ENCODE measurements at places on chromosomes 3 and 15.

- DNase-seq: no peak
Observed at GRCh38 chr3:40581166-40581565, 56.4 kb downstream of the ZNF621 start.

DNA sequence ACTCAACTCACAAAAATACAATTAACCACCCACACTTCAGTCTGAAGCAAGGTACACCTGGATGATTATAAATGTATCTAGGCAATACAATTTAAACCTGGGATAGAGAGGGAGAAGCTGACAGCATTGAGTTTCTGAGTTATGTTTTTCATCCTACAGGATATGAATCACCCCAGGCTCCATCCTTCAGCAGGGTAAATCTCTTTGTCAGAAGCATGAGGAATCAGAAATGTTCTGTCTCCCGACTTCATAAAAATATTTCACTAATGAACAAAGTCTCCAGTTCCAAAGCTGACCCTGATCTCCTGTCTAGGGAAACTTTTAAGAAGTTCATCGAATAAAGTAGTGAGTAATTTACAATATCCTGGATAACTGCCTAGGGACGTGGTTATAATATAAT is 25.5 kb upstream of the FRMD4B start:
- peak; percentile 32 for DNase-seq

- no peak for DNase-seq
Observed at GRCh38 chr3:126832933-126833332, 128.9 kb downstream of the CHCHD6 start.

DNA sequence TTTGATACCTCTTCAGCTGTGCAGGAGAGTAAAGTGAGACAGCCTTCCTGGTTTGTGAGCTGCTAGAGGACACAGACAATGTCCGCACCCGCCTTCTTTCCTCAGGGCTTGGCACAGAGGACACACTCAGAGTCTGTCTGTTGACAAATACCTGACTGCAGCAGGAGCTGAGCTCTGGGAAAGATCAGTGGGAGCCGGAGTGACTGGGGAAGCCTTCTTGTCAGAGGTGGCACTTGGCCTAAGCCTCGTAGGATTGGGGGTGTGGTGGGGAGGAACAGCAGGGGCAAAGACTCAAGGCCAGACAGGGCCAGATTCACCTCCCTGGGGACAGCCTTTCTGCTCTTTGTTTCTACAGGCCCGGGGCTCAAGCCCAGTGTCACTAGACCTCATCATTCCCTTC is 3.3 kb upstream of the IL17RC start:
- DNase-seq: no peak

GRCh38 chr3:32391643-32392535 is at the start of gene CMTM7:
Gene CMTM7 (plus strand): TSS chr3:32391853. CDS start chr3:32391907, 54 bp downstream.
- peak; percentile 37 for DNase-seq

DNA sequence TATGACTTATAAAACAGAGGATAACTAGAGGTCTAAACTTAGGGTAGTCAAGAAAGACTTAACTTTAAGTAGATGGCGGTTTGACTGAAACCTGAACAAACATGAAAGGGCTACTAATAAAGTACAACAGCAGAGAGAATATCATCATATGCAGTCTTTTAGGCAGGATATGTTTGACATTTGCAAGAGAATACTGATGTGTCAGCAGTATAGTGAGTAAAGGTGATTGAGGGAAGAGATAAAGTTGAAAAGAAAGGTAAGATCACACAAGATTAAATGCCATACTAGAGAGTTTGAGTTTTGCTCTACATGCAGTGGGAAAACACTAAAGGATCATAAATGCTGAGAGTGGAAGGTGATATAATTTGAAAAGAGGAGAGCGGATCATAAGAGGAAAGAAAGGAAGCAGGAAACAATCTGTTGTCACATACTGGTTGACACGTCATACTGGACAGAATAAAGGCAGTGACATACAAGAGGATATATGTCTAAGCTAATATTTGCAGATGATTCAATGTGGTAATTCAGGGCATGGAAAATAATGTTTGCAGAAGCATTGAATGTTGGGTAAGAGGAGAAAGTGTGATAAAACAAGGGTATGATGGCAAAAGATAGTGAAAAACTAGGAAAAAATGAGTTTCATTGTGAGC is 223.0 kb downstream of the EPHA6 start:
- DNase-seq: no peak

GRCh38 chr3:30407651-30408050 is 198.8 kb upstream of the TGFBR2 start:
- DNase-seq: peak; percentile 67

DNA sequence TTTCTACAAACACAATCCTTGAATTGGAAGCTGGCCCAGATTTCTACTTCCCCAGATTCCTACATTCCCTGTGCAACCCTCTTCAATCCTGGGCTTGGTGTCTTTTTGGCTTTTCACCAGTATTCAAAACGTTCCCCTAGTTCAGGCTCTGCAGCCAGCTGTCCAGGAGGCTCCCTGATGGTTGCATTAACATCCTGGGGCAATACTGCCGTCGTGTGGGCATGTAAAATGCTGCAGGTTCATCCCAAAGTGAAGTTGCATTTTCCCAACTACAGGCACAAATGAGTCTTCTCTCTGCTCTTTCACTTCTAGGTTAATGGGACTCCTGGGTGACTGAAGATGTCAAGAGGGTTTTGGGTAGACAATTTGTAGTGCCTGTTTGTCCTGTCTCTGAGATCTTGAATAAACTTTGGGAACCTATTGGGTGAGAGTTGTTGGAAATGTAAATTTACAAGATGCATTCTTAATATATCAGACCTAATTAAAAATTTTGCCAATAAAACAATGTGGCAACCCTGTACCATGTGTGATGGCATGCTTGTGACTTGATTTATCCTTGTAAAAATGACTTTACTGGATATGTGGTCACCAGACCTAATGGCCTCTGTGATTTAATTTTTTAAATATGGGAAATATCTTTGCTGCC is 28.6 kb downstream of the SOX14 start:
- peak; percentile 11 for DNase-seq

GRCh38 chr15:80906159-80906766 is 83.4 kb downstream of the MESD start:
- DNase-seq: peak; percentile 34

DNA sequence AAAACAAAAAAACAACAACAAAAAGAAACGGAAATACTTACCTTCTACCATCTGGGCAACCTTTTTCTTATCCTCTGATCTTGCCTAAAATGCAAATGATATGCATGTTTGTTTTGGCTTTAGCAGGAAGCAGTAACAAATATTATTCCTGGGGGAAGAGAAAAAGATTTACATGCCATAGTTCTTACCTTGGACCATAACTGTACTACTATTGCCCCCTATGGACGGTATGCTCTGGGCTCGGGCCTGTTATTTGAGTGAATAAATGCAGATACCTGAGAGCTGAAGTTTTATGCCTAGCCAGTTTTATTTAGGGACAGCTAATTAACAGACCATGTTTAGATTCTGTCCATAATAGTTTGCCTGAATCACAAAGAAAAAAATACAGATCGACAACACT is 12.6 kb upstream of the STARD5 start:
- DNase-seq: peak; percentile 61

GRCh38 chr3:117219296-117219695 is 509.7 kb downstream of the TUSC7 start:
- no peak for DNase-seq

GRCh38 chr15:92955706-92956105 is 55.6 kb downstream of the CHD2 start:
- DNase-seq: no peak

GRCh38 chr15:62940755-62941361 is 101.7 kb upstream of the TPM1 start:
- peak; percentile 86 for DNase-seq

GRCh38 chr3:113431811-113432210 is 9.5 kb downstream of the CFAP44 start:
- DNase-seq: peak; percentile 45

DNA sequence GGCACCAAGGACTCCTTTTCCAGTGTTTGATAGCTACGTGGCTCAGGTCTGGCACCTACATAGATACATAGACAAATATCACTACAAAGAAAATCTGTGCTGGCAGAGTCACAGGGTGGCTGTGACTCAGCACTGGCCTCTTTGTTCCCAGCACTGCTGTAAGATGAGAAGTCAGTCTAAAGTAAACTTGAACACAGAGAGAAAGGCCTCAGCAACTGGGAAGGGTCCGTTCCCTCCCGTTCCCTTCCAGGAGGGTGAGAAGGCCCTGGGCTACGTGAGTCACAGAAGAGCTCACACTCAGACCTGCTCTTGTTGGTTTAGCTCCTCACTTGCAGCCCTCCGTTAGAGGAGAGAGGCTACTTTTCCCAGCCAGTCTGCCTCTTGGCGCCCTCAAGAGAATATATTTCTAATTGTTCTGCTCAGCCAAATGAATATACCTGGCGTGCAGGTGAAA is 23.1 kb downstream of the ANXA2 start:
- peak; percentile 90 for DNase-seq

DNA sequence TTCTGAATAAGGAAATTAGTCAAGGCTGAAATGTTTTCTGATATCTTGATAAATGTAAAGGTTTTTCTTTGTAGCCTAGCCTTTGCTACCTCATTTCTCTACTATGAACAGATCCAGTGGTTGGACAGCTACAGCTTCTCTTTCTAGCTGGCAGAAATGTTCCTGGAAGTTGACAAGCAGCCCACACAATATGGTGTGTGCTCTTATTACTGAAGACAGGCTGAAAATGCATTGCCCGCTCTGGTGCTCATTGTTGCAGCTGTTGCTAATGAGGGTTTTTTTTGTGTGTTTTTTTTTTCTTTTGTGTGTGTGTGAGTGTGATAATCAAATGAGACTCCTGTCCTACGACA is 844.3 kb upstream of the SEMA6D start:
- DNase-seq: no peak

DNA sequence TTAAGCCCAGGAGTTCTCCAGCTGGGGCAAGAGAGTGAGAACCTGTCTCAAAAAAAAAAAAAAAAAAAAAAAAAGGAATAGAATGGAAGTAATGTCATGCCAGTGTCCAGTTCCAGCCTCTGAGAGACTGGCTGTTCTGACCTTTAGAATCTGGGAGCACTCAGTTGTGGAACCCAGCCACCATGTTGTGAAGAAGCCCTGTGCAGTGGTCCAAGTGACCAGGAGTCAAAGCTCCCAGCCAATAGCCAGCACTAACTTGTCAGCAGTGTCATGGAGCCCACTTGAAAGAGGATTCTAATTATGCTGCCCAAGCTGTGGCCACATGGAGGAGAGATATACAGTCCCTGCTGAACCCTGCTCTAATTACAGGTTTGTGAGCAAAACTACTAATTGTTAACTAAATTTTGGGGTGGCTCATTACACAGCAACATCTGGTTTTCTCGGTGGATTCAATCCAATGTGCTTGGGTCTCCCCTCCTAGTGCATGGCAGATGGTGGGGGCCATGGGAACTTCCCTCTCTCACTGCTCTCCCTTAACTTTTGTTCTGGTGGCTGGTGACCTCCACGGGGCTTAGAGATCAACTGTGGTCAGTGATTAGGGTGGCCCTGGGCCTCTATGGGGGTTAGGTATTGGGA is 55.5 kb downstream of the CLEC3B start:
- DNase-seq: no peak

DNA sequence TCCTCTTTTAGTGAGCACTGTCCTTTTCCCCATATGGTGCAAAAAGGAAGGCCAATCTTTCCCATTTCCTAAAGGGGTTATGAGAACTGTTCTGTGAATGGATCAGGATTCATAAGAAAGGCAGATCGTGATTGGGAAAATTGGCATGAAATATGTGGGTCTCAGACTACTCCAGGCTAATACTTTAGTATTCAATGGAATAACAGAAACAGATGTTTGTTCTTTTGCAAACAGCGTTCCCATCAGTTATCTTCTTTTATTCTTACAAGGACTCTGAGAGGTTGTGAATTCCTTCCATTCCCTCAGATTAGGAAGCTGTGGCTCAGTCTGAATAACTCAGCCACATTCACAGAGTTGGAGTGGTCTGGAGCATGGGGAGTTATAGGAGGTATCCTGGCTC is 51.3 kb upstream of the MTMR10 start:
- DNase-seq: peak; percentile 24

DNA sequence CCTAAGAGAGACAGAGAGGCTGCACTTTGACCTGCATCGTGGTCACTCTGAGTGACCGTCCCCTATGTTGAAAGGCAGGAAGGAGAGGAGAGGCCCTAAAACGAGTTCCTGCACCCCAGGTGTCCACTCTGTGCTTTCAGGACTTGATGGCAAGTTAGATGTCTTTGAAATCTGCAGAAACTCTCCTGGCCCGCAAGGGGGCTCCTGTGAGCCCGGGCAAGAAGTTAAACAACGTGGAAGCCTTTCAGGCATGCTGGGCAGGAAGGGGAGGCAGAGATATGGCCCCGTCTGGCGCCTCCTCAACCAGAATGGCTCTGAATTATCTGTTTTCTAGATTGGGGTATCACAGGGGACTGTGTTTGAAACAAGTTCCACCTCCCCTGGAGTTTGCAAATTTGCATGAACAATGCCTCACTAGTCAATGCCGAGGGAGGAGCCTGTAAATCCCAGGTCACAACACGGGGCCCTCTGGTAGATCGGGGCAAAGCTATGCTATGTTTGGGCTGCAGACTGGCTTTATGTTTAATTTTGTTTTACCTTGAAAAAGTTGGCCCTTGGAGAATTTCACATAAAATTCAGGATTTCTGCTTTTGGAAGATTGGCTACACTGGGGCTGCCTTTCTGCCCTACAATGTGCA is 9.8 kb downstream of the CTXND1 start:
- peak; percentile 31 for DNase-seq

DNA sequence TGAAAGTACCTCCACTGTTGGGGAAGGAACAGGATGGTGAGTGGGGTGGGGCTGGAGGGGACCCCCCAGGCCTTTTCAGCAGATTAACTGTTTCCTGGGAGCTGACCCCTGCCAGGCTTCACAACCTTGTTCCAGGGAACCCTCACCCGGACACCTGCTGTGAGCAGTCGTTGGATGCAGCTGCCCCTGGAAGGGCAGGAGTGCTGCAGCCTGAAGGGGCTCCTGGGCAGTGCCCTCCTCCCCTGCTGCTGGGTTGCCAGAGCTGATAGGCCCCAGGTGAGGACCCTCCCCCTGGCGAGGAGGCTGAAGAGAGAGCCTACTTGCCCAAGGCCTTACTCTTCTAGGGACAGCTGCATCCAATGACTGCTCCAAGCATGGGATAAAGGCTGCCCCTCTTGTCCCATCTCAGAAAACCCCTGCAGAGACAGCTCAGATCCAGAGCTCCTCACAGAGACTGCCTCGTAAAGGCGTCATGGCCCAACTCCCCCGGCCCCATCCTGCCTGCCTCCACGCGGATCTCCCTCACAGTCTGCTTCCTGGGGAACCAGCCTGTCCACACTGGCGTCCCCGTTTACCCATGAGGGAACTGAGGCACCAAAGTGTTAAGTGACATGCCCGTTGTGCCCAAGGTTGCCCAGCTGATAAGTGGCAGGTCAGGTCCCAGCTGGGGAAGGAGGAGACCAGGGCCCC is 193.4 kb upstream of the LINGO1 start:
- DNase-seq: no peak
